ENCODE measurements at places on chromosomes 16 and 17.

GRCh38 chr17:9905902-9906301 lies 831 bp upstream of the RCVRN start:
- peak; percentile 26 for DNase-seq

- no peak for DNase-seq
Observed at GRCh38 chr16:52128361-52128760, 418.6 kb downstream of the TOX3 start.

- DNase-seq = no peak
Observed at GRCh38 chr16:4414187-4414917, 2.0 kb downstream of the CORO7 start.

- no peak for DNase-seq
Observed at GRCh38 chr17:977166-977565, 2.4 kb downstream of the NXN start.

- no peak for DNase-seq
Observed at GRCh38 chr17:45364531-45365390, 47.9 kb upstream of the MAP3K14 start.

- DNase-seq = no peak
Observed at GRCh38 chr17:16881239-16881924, 90.5 kb downstream of the TNFRSF13B start.

GRCh38 chr17:29143894-29144293 lies 36.3 kb downstream of the MYO18A start:
- peak; percentile 34 for DNase-seq

GRCh38 chr17:32477220-32477619 lies 9.6 kb upstream of the CDK5R1 start:
- no peak for DNase-seq

Measured in NCI-H460 (cell line).